ENCODE measurements at places on chromosomes 1 and 21.

DNA sequence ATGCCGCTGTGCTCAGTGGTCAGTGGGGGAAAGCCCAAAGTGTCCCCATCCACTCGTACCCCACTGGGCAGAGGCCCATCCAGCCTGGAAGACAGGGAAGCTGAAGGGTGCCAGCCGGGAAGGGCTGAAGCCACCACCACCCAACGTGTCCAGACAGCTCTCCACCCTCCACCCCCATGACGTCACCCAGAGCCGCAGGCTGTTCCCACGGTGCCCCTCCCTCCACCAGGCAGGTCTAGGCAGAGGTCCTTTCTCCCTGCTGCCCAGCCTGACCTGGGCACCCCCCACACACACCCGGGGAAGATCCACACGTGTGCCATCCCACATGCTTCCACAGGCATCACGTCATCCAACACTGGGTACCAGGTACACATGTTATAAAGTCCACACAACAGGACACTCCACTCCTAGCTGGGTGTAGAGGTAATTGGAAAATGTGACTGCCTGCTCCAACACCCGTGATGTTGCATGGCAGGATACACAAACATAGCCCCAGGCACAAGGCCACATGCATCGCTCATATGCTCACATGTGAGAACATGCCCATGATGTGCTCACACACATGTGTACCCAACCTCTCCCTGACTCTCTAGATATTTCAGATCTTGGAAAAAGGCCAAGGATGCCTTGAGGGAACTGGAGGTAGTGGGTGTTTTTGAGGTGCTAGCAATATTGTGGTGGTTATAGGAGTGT is 5.1 kb upstream of the ARHGAP30 start:
- no peak for DNase-seq

DNA sequence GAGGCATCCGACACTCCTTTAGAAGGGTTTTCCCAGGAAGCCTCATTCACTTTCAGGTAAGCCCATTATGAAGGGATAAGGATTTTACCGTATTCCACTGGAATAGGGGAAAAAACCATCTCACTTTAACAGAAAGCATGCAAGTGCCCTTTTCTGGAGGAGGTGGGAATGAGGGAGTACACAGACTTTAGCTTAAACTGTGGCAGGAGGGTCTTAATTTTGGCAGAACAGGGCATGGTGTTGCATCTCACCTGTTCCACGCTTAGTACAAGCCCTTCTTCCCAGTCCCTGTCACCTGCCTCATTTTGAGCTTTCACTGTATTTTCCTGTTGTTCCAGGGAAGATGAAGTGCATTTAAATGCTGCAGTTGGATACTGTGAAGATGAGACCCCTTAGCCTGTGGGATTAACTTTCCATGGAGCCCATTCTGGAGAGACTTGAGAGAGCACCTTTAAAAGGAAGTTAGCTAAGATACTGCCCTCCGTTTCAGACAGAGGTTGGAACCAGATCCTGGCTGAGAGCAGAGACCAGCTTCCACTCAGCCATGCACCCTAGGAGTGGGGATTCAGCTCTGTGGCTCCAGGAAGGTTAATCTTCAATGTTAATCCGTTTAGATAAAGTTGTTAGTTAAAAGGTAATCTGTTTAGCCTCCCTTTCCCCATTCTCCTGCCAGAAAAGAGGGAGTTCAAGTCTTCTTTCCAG is 42.6 kb downstream of the PBX1 start:
- DNase-seq = no peak

DNA sequence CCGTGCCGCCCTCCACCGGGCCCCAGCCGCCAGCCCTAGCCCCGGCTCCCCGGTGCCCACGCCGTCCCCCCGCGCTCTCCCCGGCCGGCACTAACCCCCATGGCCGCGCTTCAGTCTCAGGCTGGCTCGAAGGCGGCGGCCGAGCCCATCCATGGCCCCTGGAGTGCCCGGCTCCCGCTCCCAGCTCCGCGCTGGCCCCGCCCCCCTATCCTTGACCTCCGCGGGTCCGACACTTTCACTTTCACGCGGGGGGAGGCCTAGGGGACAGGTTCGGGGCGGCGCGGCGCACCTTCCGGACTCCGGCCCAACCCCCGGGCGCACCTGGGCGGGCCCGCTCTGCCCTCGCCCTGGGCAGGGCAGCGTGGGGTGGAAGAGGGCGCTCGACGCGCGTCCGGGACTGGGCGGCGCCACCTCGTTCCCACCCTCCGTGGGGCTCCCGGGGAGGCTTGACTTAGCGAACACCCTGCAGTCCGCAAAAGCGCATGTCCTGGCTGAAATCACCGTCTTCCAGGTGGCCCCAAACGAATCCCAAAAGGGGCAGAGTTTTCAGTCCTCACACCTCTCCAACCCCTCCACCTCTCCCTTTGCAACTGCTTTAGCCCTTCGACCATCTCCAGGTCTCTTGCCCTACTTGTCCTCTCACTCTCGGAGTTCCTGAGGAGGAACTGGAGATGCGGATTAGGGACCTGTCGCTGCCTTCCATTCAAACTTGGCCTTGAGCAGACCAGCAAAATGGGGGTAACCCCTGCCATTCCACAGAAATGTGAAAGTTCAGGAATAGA is 3.9 kb upstream of the DENND2D start:
- DNase-seq = no peak

DNA sequence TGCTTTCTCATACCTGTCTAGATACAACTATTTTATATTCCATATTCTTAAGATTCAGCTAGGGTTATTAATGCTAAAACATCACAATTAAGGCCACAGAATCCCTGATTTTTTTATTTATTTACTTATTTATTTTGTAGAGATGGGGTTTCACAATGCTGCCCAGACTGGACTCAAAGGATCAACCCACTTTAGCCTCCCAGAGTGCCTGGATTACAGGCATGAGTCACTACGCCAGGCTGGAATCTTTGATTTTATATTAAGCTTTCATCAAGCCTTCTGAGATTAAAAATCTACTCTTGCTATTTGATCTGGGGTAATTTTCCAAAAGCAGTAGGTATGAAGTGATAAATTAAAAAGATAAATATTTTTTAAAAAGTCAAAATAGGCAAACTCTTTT is 38.9 kb downstream of the MCOLN2 start:
- DNase-seq = no peak

- no peak for DNase-seq
These were observed 19.2 kb downstream of the ITGB2 start for GRCh38 chr21:44901391-44902074.
